ENCODE measurements at places on chromosomes 11 and 22.

GRCh38 chr11:19474954-19475721 lies 234.4 kb upstream of the E2F8 start:
- DNase-seq = no peak

- no peak for DNase-seq
These were observed 59.2 kb upstream of the CD5 start for GRCh38 chr11:61042961-61043540.

DNA sequence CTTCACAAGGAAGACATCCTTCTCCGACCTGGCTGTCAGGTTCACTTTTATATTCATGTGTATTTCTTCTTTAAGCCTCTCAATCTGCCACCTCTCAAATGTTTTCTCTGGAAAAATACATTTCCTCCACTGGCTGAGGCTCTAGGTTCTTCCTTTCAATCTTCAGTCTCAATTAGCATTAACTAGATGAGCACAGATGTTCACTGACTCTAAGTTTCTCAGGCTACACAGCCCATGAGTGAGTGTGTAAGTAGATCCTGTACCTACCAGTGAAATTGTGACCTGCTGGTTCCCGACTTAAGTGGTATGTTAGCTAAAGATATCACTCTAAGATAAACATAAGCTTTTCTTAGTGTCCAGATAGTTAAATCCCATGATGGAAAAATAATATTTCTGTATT lies 206.9 kb downstream of the ADAMTS15 start:
- DNase-seq = no peak

- no peak for DNase-seq
These were observed 132.1 kb downstream of the CD44 start for GRCh38 chr11:35271031-35271430.

GRCh38 chr11:57547854-57548377 lies 10.5 kb downstream of the SMTNL1 start:
- no peak for DNase-seq

DNA sequence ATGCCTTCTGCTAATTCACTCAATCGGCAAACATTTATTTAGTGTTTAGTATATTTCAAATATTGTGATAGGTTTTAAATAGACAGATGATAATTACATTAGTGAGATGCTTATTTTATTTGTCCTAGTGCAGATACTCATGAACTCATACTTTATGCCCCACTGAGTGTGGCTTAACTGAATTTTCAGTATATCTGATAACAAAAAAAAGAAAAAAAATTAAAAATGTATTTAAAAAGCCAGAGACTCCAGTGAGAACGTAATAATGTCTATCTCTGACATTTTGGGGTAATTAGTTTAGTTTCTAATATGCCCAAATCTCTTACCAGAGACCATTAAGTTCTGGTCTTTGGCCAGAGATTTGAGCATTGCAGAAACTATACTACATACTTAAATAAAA lies 332.6 kb upstream of the CHORDC1 start:
- no peak for DNase-seq

GRCh38 chr22:43996170-43996980 lies 27.7 kb upstream of the PARVB start:
- DNase-seq = no peak

- no peak for DNase-seq
These were observed 2.4 kb downstream of the TPBGL start for GRCh38 chr11:75242722-75243600.
